Activated CD4-positive, alpha-beta T cell treated with anti-CD3 and anti-CD28 coated beads for 1 hour (primary cell): ENCODE measurements at places on chromosomes 6 and 20.

DNA sequence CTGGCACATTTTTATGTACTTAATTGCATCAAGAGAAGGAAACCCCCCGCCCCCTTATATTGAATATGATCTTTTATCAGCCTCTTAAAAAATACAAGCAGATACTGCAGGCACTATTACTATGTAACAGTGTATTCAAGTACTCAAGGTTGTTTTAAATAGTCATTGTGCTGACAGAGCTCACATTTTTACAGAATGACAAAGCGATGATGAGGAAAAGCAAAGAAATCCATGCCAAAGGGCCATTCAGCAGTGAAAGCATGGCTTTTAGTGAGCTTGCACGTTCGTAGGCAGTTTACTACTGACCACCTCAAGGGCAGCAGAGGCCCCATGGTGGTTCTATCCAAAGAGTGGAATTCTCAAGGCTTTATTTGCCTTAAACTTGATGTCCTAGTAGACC, 146.8 kb downstream of the RPS12 start:
- no peak for DNase-seq

DNA sequence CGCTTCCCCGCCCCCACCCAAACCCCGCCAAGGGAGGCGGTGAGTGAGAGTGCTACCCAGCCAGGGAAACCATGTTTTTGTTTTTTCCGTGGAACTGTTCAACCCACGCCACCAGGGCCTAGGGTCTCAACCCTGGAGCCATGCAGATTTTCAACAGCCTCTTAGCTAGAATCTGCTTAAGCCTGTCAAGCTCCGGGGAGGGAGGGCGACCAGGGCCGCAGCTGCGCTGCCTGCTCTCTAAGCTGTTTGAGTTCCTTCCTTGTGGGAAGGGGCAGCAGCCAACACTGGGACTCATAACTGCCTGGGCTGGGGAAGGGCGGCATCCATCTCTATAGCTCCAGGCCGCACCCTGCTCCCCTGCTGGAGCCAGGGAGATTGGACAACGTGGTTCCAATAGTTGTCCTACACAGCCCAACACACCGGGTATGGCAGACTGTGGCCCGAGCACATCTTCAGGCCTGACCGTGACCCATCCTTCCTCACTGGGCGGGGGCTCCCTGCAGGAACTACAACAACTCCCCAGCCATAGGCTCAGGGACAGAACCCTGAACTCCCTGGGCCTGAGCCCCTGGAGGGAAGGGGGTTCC, 1065.7 kb upstream of the MANEA start:
- DNase-seq, result no peak

DNA sequence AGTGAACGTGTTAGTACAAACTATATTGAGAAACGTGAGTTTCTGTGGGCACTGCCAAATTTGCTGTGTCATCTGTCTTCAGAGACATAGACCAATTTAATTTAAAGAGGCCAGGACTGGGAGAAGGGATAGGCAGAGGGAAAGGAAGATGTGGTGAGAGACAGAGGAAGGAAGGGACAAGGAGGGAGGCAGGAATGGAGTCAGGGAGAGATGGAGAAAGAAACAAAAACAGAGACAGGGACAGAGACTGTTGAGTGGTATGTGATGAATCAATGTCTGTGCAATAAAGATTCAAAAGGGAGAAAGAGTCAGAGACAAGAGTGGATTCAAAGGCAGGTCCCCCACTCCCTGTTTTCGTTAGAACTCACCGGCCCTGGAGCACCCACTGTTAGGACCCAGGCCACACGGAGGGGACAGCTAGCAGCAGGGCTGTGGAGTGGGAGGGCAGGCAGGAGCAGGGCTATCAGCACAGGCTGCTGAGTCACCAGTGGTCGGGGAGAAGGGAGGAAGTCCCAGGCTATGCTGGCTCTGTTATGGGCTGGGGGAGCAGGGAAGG, 51.6 kb upstream of the CHD6 start:
- DNase-seq, result no peak

DNA sequence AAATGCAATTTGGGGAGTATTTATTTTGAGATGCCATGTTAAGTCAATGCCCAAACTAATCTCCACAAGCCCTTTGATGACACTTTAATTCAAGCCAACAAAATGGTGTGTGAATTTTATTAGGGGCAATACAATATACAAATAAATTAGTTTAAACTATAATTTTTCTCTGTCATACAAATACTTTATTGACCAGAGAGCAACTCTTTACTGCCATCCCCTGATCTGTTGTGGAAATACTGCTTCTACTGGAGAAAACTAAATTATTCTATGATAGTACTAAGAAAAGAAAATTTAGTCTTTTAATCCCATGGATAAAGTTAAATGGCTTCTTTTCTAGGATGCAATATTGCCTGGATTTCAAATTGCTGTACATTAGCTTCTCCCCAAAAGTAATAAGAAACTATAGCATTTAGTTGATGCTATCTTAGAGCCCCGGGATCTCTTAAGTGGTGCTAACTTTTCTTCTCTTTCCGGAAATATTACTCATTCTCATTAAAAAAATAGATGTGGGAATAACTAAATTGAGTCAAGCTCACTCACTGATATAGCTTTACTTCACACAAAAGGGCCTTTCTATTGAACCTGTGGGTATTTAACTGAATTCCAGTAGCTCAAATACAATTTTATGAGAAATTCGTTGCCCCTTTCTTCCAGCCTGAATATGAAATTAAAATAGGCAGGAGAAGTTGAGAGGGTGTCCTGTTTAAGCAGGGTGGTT, 49.2 kb downstream of the SMPDL3A start:
- DNase-seq, result no peak

- DNase-seq, result no peak
Observed at GRCh38 chr6:125253881-125254280, 47.9 kb downstream of the HDDC2 start.

- no peak for DNase-seq
Observed at GRCh38 chr6:170365593-170365992, 59.0 kb downstream of the FAM120B start.

DNA sequence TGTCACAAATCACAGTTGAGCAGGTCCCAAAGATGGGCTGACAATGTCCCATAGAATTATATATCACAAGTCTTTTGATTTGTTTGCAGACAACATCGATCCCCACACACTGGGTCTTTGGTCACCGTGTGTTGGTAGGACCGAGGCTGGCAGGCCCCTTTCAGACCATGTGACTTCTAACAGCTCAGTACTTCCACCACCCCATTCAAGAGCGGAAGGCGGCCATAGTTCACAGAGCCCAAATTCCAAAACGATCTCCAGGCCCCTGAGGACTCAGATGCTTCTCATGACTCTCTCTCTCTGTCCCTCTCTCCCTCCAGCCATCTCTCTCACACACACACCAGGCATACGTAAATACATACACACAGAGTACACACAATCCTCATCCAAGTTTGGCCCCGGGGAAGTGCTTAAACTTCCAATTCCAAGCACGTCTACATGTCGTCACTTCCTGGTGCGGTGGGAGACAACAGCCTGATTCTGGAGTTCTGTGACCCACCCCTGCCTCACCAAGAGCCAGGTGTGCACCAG, 155.9 kb upstream of the INSM1 start:
- DNase-seq, result no peak

DNA sequence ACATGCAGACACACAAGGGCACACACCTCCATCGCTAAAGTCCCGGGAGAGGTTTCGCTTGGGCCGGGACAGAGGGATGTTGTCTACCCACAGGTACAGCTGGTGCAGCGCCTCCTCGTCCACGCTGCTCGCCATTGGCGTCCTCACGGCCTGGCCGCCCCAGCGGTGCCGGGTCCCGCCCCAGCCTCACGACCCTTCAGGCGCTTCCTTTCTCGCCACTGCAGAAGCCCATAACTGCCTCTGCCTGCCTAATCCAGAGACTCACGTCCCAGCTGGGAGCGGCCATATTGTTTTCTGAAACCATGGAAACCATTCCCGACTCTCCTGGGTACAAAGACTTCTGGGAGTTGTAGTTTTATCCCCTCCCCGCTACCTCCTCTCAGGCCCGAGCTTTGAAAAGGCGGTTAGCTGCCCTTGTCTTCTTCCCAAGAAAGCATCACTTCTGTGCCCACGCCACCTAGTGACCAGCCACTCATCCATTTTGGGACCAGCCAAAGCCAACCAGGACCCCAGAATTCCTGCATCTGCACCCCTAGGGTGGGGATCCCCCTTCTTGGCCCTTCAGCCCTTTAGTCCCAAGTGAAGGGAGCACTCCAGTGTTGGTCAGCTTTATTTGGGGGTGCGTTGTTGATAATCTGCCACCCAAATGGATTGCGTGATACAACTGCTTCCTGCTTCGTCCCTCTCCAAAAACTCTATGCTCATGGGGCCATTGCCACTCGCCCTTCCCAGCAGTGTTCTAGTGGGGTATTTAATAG, at the start of gene SPEF1:
TSS of gene SPEF1 (minus strand) at position 296 of the 758 bp plus-strand sequence. CDS start at position 135, 161 bp downstream.
- no peak for DNase-seq

GRCh38 chr20:32382102-32382950, 24.2 kb downstream of the ASXL1 start:
- DNase-seq, result no peak

- DNase-seq, result no peak
Observed at GRCh38 chr6:98516866-98517265, 317.5 kb upstream of the POU3F2 start.

DNA sequence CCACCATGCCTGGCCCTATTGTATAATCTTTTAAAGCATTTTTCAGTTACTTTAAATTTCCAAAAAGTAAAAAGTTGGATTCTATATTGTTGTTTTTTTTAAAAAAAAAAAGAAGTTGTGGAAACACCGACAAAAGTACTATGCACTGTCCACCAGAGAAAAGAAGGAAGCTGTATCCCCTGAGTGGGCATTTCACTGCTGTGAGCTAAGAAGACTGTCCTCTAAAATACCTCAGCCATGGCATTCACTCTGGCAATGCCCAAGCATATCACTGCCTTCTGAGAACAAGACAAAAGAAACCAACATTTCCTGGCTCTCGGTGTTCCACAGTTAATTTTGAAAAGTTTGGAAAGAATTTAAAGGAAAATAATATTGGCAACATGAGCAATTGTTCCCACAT, 117.8 kb downstream of the IPCEF1 start:
- no peak for DNase-seq
